Stimulated activated CD8-positive, alpha-beta memory T cell treated with anti-CD3 and anti-CD28 coated beads, Interleukin-4, amount 100 ng/mL, for 4 hours (primary cell): ENCODE measurements at places on chromosomes 12 and 14.

GRCh38 chr14:72680853-72681640 is 212.9 kb downstream of the DPF3 start:
- DNase-seq: no peak

DNA sequence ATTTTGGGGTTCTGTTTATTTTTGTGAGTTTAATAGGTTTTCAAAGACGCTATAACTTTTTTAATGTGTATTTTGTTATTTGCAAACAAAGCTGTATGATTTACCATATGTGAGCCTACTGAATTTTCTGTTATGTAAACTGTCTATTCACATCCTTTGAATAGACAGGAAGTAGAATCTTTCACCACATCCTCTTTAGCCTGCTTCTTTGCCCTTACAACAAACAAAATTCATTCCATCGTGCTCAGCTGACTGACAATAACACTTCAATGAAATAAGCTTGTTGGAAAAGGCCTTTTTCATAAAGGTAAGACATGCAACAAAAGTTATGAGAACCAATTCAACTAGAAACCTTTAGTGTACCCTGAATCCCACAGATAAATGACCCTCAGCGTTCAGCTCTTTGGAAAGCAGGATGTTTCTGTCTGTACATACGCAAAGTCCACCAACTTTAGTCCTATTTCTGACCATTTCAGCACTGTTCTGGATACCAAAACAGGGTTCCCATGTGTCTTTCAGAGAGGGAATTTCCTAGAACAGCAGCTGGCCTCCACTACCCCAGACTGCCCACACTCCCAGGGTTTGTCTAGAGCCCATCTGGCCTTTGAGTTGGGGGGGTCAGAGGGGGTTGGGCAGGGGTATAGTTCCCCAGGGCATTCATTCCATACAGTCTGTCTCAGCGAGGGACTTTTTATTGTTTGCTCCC is 71.3 kb downstream of the DUSP6 start:
- DNase-seq: no peak

- no peak for DNase-seq
Measured at GRCh38 chr12:93197067-93197593, 180.6 kb upstream of the NUDT4 start.

- no peak for DNase-seq
Measured at GRCh38 chr12:51669271-51669670, 78.2 kb downstream of the SCN8A start.

DNA sequence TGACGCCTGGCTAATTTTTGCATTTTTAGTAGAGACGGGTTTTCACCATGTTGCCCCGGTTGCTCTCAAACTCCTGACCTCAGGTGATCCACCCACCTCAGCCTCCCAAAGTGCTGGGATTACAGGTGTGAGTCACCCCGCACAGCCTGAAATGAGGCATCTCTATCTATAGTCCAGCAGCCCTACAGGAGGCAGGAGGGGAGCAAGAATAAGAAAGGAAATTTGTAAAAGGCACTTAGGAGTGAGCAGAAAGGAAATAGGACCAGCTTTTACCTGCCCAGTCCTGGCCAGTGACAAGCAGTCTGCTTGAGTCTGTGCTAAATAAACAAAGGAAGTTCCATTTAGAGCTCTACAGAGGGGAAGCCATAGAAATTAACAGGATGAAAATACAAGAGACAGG is 15.0 kb upstream of the PSMA6 start:
- no peak for DNase-seq

- no peak for DNase-seq
Measured at GRCh38 chr12:68959891-68960464, 27.0 kb upstream of the CPM start.

DNA sequence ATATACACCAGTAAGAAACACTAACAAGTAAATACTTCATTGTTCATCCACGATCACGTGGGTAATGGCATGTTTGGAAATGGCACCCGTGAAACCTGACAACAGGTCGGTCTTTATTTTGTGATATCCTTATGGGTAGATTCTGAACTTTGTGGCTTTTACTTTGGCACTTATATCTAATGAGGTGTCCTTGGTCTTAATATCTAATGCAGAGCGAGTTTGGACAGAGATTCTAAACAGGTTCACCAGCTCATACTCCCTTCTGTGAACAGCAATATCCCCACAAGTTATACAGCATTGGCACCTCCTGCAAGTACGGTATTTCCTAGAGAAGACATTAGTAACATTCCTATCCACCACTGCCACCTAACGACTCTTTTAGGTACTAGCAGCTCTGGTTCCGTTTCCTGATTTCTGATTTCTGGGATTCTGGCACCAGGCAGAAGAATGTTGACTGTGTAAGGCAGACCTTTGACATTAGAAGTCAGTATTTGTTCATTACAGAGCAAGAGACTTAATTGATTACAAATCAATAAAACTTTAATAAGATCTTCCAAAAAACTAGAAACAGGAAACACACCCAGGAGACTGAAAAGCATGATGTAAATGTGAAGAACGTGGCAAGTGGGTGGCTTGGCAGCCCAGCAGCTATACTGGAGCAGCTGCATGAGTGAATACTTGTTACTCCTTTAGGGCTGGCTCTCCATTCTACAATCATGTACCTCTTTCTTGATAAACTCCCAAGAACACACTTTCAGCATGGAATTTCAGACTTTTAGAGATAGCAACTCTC is 2.5 kb downstream of the ANG start:
- no peak for DNase-seq

- DNase-seq: no peak
Measured at GRCh38 chr12:6635856-6636531, at the start of gene LPAR5. Gene LPAR5, minus strand, starts transcription at chr12:6635959. Its CDS starts 14,711 bp downstream, at chr12:6621248.

DNA sequence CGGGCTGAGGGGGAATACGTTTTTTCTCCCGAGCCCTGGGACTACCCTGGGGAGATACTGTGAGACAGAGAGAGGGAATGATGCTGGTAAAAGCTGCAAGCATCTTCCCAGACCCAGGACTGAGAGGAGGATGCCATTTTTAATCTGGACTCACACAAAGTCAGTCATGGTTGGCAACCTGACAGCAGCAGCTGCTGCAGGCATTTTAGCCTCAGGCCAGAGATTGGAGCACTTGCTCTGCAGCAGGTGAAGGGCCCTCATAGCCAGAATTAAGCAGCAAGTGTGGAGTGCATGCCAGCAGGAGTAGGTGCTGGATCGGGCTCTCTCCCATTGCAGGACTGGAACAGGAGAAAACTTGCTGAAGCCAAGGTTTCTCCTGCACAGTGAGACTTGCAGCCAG is 361.1 kb upstream of the CLEC14A start:
- no peak for DNase-seq

GRCh38 chr12:57477710-57478681 is 1.7 kb downstream of the ARHGAP9 start:
- DNase-seq: no peak

- no peak for DNase-seq
Measured at GRCh38 chr14:26841920-26842741, 244.3 kb upstream of the NOVA1 start.

DNA sequence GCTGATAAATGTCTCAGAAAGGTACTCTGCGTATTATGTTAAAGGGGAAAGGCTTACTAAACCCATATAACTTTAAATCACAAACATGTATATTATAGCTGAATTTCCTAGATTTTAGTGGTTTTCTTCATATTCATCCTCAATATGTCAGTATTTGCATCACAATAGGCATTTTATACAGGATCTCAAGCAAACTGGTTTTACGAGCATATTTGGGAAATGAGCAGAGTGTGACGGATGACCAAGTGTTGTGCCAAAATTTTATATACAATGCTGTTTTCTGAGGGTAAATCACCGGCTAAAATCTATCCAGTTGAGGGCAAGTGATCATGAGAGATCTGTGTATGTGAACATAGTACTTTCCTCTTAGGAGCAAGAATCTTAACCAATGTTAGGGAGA is 8.4 kb downstream of the CPM start:
- DNase-seq: no peak
